ENCODE measurements at places on chromosomes 5 and 9.

DNA sequence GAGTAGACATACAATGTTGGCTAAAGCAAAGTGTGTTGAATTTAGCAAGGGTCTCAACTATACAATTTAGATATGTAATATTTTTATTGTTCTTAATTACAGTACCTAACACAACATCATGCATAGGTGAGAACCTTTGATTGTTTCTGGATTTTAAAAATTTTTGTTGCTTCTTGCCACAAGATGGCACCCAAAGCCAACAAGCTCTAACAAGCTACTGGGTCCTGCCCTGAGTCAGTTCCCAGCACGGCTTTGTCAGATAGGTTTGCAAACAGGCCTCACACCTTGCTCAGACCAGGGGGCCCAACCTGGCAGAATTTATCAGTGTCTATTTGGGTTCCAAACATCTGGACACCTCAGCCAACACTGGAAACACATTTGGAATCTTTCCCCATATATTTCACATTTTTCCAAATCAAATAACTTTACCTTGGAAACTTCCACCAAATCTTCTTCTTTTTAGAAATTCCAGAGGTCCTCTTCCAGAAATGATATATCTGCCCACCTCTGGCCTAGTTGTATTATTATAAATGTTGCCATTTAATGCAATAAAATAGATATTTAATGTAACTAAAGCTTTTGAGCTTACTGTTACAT, 49.5 kb upstream of the EGFLAM start:
- DNase-seq, result no peak

GRCh38 chr9:35918780-35919179, 9.5 kb downstream of the SPAAR start:
- no peak for DNase-seq

GRCh38 chr9:28808042-28808441, 1234.8 kb upstream of the C9orf72 start:
- no peak for DNase-seq

- no peak for DNase-seq
These were observed 252.3 kb downstream of the DNAH5 start for GRCh38 chr5:13692172-13692571.

DNA sequence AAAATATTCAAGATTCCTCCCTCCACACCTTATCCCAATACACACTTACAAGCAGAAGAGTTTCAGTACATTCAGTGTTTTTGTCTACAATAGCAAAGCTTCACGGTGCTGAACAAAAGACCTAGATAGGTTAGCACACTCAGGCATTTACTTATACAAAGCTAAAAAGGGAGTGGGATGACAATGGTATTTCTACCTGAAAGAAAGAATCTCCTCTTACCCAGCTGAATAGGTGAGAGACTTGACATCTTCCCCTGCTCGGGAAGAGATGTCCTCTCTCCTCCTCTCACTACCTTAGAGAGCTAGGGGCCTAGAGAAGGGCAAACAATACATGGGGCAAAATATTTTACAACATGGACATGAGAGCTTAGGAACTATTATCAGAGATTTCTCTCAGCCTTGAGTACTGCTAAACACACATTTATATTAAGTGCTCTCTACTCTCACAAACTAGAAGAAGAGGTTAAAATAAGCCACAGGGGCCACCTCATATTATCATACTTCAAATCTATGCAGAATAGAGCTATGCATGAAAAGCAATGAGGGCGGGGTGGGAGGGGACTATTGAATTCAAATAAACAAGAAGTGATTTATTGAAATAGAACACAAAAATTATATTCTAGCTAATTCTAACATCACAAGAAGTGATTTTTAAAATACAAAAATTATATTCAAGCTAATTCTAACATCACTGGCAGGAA, 38.6 kb upstream of the RNF38 start:
- no peak for DNase-seq

DNA sequence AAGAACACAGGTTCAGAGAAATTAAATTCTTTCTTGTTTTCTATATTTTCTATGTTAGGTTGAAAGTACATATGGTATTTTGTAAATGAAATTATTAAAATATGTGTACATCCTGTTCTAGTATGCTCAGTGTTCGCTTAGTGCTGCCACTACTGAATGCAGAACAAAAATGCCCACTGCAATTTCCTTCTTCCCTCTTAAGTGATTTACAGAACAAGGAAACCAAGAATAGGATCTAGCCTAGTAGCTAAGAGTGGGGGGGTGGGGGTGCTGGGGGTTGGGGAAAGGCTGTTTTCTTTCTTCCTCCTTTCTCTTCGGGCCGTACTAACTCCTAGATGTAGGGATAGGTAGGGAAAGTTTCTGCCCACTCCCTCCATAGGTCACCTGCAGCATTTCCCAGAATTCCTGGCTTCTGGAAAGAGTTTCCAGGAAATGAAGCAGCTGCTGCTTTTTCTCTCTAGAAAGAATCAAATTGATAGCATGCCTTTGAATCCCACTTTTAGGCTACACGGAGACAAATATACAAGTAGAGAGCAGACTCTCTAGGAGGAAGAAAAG, 15.7 kb downstream of the SPATA9 start:
- DNase-seq, result no peak

Measured in NCI-H1417 treated with DMSO at 0.1 percent for 48 hours (cell line).